A549 treated with Hydrocortisone at 1 μM for 4 hours (cell line): ENCODE measurements at places on chromosomes 11 and 22. TPM values are rescaled to one million over a fixed set of nuclear protein-coding genes. Genes with fewer than 3 reads are reported as not detected.

Gene LRP4
- 6.9 to 10.2 TPM (median 7.1 TPM) in 5 replicates for total RNA-seq

Gene OR52N4
- not detected in 5 replicates for total RNA-seq

Gene GRAMD1B
- 21.1 to 30.4 TPM (median 28.2 TPM) in 5 replicates for total RNA-seq

Gene OR5T2
- not detected in 5 replicates for total RNA-seq
